SK-N-SH (cell line): ENCODE measurements at places on chromosomes 6 and 20. TPM values are rescaled to one million over a fixed set of nuclear protein-coding genes. Genes with fewer than 3 reads are reported as not detected.

Gene SLC52A3
- polyA plus RNA-seq = not detected in 2 replicates

Gene SLC12A5
- polyA plus RNA-seq = 8.5 and 19.9 TPM in 2 replicates

Gene B3GAT2
- under 0.01 and 0.02 TPM in 2 replicates for polyA plus RNA-seq

Gene HRH3
- 0.02 TPM in 2 replicates for polyA plus RNA-seq

Gene ADGB
- not detected in 2 replicates for polyA plus RNA-seq

Gene OPRM1
- polyA plus RNA-seq = 0.15 and 1.0 TPM in 2 replicates

Gene ZNF391
- 0.77 and 1.1 TPM in 2 replicates for polyA plus RNA-seq

Gene UNC5CL
- polyA plus RNA-seq = 0.10 TPM in 2 replicates

Gene IL17A
- not detected in 2 replicates for polyA plus RNA-seq

Gene CST1
- not detected in 2 replicates for polyA plus RNA-seq

Gene MAFB
- polyA plus RNA-seq = 0.05 and 0.08 TPM in 2 replicates

Gene CLIC5
- 0.03 TPM in 1 of 2 replicates, not detected in the other for polyA plus RNA-seq

Gene GJA10
- polyA plus RNA-seq = not detected in 2 replicates

Gene GPLD1
- 0.94 and 1.5 TPM in 2 replicates for polyA plus RNA-seq

Gene LPA
- polyA plus RNA-seq = not detected in 2 replicates

Gene RAET1L
- not detected in 2 replicates for polyA plus RNA-seq

Gene REM1
- polyA plus RNA-seq = 6.1 and 7.1 TPM in 2 replicates

Gene TBC1D32
- polyA plus RNA-seq = 2.3 and 4.5 TPM in 2 replicates

Gene DOK5
- 12.3 and 12.4 TPM in 2 replicates for polyA plus RNA-seq

Gene MEI4
- polyA plus RNA-seq = not detected in 2 replicates

Gene FRS3
- polyA plus RNA-seq = 7.5 and 8.6 TPM in 2 replicates

Gene SPATS1
- polyA plus RNA-seq = not detected in 2 replicates

Gene CCDC170
- not detected in 2 replicates for polyA plus RNA-seq

Gene SERPINB6
- polyA plus RNA-seq = 102 and 111 TPM in 2 replicates

Gene C6orf52
- polyA plus RNA-seq = 0.71 and 1.4 TPM in 2 replicates

Gene C6orf136
- 11.7 and 14.3 TPM in 2 replicates for polyA plus RNA-seq

Gene TFAP2B
- polyA plus RNA-seq = 1.1 and 2.9 TPM in 2 replicates

Gene SLPI
- not detected in 2 replicates for polyA plus RNA-seq

Gene KCNK5
- 0.03 TPM in 1 of 2 replicates, not detected in the other for polyA plus RNA-seq

Gene PPP1R16B
- 0.28 and 0.91 TPM in 2 replicates for polyA plus RNA-seq
